CD4-positive, alpha-beta T cell treated with Interleukin-6 at 100 ng/mL for 8 hours (primary cell): ENCODE measurements at places on chromosomes 3 and 15.

- DNase-seq: no peak
Measured at GRCh38 chr3:51706788-51707731, at the start of gene GRM2. Gene GRM2, plus strand, starts transcription at chr3:51707068. Its CDS starts 1,916 bp downstream, at chr3:51708984.

GRCh38 chr3:47652142-47652541, 73.5 kb upstream of the CSPG5 start:
- DNase-seq: no peak

DNA sequence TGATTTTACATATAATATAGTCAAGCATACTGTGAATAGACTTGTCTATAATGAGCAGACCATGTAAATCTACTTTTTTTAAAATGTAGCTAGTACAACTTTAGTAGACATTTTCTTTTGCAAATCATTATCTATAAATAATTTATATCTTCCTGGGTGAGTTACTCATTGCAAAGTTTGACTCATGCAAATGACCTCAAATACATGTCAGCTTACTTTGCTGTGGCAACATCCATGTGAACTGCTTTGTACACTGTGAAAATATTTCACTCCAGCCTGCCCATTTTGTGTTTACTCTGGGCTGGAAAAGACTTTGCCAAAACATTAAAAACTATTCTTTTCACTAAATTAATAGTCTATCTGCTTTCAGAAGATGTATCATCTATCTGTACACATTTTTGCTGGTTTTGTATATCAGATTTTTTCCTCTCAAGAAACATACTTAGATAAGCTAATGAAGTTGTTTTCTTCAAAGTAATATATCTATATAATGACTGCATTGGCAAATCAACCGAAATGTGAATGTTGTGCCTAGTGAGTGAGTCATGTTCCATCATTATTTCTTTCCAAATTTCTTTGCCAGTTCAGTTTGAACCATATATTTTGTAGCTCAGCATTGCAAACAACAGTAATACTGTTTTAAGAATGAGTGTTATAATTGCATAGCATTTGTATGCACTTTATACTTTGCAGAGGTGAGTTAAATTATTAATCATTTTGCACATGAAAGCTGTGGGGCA, 26.5 kb downstream of the IGSF10 start:
- no peak for DNase-seq

DNA sequence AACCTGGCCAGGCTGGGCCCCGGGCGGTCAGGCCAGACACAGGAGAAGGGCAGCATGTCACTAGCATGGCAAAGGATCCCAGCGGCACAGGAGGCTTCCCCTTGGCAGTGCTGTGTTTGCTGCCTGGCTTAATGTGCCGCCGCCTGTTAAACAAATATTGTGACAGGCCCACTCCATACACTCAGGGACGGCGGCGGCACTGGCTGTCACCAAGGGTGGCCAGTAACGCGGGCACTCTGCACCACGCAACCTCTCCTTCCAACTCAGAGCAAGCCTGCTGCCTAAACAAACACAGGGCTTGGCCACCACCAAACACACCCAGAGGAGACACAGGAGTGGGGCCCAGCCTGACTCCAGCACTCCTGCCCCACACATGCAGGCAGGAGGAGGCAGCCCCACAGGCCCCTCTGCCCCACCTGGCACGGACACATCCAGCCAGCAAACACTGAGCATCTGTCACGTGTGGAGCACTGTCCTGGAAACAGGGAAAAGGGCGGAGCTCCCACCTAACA, 48.0 kb downstream of the TPRA1 start:
- no peak for DNase-seq

DNA sequence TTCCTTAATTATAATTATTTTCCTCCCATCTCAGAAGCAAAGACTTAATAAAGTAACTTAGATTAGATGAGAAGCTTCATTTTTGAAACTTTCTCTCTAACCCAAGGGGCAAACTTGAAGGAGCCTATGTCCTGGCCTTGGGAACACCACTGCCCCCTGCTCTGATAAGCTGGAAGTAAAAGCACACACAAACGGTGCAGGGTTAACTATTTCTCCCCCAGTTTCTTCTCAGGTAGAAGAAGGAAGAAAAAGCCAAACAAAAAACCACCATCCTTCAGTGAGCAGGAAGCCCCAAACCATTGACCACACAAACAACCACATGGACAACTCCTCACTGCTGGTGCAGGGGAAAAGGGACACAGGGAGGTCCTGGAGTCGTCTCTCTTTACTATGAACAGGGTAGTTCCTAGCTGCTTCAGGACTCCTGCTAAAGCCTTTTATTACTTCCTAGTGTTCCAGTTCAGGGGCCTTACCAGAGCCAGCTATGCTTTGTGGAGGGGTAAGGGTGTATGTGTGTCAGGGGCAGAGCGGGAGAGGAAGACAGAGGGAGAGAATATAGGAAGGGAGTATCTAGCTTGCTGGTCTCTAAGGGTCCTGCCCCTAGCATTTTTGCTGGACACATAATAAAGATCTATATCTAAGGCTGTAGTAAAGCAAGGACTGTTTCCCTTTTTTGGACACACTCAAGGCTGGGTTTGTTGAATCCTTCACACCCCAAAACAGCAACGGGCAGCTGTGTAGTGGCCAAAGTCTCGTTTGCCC, 94.0 kb upstream of the UMPS start:
- no peak for DNase-seq

DNA sequence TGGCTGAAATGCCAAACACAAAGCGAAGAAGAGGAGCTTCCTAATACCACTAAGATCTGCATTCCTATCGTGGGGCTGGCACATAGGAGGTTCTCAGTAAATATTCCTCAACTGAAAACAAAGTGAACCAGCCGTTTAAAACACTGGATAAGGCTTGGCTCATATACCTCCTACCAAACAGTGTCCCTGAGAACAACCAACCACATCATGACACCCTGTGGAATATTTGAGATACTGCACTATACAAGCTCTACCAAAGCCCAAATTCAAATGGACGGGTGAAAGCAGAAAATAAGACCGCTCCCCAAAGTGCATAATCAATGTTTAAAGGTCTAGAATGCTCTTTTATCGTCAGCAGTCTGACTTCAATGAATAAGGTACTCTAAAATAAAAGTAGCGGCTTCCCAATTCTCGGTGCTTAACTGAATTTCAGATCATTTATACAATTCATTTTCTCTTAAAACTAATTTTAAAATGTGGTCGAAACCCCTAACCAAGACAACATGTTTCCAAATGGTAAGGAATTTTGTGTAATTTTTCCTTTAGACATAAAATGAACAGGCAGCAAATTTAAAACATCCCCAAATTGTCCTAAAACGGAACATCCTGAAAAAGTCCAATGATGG, 425.8 kb downstream of the ERC2 start:
- no peak for DNase-seq

- no peak for DNase-seq
Measured at GRCh38 chr3:61725851-61726333, 164.5 kb downstream of the PTPRG start.

DNA sequence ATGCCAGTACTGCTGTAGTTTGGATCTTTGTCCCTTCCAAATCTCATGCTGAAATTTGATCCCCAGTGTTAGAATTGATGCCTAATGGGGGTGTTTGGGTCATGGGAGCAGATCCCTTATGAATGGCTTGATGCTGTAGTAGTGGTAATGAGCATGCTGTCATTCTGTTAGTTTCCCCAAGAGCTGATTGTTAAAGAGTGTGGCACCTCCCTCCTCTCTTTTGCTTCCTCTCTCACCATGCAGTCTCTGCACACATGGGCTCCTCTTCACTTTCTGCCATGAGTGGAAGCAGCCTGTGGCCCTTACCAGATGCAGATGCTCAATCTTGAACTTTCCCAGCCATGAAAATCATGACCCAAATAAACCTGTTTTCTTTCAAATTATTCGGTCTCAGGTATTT, 141.3 kb upstream of the DPPA4 start:
- DNase-seq: no peak

DNA sequence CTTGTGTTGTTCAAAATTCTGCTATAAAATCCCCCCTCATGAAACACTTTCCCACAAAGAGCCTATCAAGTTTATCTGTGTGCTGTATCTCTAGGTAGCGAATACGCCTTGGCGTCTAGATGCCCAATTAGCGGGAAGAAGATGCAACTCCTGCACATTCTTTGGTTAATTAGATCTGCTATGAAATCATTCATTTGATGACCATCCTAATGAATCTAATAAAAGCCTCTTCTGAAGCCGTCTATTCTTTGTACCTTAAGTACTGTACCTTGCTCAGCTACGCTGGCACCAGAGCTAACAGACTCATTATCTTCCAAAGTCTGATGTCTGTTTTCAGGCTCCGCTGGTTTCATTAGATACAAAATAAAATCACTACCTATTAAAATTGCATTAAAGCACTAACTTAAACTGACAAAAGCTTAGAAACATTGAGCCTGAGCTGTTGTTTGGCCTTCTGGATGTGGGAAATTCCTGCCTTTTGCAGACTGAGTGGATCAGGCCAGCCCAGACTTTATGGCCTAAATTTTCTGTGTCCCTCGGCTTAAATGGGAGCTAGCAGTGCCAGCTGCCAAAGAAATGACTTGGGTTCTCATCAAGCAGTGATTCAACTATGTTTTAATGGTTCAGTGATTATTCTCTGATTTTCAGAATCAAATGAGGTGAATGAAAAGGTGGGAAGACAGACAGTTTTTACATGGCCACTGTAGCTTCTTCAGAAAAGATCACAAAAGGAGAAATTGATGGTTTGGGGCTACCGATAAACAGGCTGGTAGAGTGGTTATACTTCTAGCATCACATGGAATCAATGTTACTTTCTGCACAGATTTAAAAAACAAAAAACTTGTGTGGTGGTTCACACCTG, 28.4 kb upstream of the CHST2 start:
- DNase-seq: no peak

GRCh38 chr3:33104803-33105202, 7.9 kb upstream of the GLB1 start:
- DNase-seq: no peak

DNA sequence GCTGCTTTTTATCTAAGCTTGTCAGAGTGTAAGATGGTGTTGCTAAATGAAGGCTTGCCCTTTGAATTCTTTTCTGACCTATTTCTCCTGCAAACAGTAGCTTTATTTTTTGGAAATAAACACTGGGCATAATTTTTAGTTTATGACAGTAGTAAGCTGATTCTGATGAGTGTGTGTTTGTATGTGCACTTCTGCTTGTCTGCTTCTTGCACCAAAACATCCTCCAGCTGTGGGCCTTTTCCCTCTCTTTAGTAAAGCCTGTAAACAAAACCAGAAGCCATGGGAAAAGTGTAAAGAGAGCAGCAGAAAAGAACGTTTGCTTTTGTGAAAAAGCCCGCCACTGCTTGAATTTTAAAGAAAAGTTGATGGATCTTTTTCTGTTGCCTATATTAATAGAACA, 136.4 kb upstream of the IL12A start:
- DNase-seq: no peak

DNA sequence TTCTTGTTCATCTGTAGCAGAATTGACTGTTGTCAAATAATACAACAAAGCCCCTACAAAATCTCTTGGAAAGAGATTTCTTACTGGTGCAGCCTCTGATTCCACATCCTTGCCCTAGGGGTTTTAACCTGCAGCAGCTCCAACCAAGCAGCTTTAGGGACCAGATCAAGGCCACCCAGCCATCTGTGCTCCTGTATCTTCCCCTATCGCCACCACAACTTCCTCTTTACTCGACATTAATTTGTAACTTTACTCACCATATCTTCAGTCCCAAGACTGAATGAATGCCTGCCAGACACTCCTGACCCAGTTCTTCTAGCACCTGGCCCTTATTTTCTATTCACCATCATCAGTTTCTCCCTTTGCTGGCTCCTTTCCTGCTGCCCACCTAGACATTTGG, 156.6 kb upstream of the IL12A start:
- no peak for DNase-seq

- no peak for DNase-seq
Measured at GRCh38 chr3:136576279-136577009, 175.7 kb downstream of the STAG1 start.

DNA sequence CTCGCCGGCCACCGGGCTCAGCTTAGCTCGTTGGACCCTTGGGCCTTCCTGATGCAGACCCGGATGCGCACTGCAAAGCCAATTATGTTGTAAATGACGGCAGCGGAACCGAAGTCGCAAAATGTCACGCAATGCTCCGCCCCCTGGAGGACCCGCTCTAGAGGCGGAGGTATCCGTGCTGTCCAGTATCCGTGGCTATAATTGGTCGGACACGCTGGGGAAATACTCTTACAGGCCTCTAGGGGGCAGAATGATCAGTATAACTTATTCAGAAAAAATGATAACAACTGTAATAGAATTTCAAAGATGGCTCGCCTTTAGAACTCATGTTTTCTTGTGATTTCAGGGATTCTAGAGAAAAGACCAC, at the start of gene PRR23B:
PRR23B (minus strand) TSS at position 59 of the 367 bp plus-strand sequence. CDS start 265 bp downstream, outside the sequence.
- no peak for DNase-seq

GRCh38 chr3:29083676-29084075, 197.2 kb upstream of the RBMS3 start:
- no peak for DNase-seq

DNA sequence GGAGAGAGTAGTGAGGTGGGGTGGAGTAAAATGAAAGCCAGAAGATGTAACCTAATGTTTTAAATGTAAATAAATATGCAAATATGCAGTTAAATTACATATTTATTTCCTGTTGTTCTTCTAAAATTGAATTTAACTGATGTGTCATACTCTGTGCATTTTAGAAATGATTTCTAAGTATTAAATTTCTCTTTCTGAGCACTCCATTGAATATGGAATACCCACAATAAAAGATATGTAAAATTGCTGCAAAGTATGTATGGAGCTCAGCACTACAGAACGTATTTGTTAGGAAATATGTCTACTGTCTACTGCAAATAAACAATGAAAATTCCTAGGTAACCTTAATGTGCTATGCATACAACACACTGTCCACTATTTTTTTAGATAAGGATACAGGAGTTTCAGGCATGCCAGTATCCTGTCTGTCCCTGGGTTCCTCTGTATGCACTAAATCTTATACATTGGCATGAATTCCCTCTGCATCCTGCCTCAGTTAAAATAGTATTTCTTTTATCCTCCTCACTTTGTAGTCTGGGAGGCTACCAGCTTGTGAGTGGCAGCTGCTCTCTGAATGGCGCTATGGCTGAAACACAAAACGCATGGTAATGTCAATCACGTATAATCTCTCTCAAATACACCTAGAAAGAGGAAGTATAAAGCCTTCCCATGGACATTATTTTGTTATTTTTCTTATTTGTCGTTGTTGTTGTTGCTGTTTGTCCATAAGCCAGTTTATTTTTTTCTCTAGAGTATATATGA, 579.5 kb downstream of the PYDC2 start:
- no peak for DNase-seq

- DNase-seq: no peak
Measured at GRCh38 chr3:65848024-65848423, 190.7 kb downstream of the MAGI1 start.

DNA sequence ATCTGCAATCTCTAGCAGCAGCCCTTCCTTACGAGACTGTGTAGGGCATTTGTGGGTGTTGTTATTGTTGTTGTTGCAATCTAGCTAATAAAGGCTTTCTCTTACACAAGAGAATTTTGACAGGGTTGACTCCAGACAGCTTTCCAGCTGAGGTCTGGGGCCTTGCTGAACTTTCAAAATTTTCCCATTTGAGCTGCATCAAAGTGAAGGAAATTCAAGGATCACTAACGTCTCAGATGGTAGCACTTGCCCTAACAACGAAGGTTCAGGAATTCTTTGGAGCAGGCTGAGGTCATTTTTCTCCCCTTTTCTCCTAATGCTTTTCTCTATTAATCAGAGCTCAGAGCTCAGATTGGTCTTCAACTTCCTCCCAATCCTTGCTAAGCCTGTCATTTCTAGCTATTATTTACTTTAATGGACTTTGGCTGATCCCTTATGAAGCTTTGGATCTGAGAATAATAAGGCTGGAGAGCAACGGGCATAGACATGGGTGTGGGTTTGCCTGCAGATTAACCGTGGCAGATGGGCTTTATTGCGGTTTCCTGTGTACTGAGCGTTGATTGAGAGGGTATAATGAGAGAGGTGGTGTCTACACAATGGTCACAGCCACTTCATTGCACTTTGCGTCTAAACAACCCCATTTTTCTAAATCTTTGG, 614.0 kb upstream of the AGTR1 start:
- DNase-seq: no peak
